ENCODE measurements at places on chromosomes 1 and 21.
A peak's percentile ranks its signal among the peaks of the same experiment; 100 is the strongest.

DNA sequence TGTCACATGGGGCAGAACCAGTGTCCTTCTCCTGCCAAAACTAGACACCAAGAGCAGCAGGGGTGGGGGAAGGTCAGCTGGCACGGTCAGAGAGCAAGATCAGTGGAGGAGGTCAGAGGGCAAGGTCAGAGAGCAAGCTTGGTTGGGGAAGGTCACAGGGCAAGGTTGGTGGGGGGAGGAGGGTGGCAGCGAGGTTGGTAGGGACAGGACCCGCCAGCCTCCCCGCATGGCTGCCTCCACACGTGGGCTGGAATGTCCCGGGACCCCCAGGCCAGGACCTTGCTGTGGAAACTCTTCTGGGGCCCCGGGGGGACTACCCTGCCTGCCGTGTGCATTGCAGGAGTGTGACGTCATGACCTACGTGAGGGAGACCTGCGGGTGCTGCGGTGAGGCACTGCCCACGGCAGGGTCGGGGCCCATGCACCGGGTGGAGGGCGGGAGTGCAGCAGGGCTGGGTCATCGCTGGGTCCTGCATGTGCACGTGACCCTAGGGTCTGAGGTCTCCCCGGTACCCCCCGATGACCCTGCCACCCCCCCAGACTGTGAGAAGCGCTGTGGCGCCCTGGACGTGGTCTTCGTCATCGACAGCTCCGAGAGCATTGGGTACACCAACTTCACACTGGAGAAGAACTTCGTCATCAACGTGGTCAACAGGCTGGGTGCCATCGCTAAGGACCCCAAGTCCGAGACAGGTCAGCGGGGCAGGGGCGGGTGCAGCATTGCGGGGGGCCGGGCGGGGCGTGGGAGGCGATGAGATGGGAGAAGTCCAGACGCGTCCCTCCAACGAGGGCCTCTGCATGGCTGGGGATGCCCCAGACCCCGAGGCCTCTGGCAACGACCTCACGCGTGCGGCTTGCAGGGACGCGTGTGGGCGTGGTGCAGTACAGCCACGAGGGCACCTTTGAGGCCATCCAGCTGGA lies 27.3 kb downstream of the COL6A2 start:
- no peaks in the 10 kb centered on the region for H3K4me1 ChIP-seq
- H3K27me3 ChIP-seq: no peaks in the 10 kb centered on the region
- no peaks in the 10 kb centered on the region for H3K36me3 ChIP-seq
- ATAC-seq: no peak

- H3K4me1 ChIP-seq: no peaks in the 10 kb centered on the region
- peaks cover 39% of the 10 kb centered on the region for H3K27me3 ChIP-seq
- H3K36me3 ChIP-seq: peaks cover 10% of the 10 kb centered on the region
- peak overlapping the region; percentile 81 for H3K4me3 ChIP-seq
- H3K27ac ChIP-seq: no peak overlapping the region
Observed at GRCh38 chr1:44406737-44407429, 1.8 kb downstream of the RNF220 start.

DNA sequence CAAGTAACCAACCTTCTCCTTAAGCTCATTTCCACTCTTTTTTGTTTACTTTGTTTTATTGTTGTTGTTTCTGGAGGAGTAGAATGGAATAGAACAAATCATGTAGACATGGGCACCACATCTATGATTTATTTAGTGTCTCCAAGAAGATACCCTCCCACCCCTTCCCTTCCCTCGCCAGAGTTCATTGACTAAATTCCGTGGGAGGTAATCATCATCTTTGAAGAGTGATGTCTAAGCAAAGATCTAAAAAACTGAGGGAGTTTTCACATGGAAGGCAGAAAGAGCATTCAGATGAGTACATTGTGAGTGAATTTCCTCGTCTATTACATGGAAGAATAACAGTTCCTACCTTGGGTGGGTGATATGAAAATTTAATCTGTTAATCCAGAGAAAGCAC lies 136.2 kb downstream of the SEC16B start:
- H3K36me3 ChIP-seq: no peaks in the 10 kb centered on the region
- H3K27me3 ChIP-seq: no peaks in the 10 kb centered on the region
- H3K4me3 ChIP-seq: no peak overlapping the region
- ATAC-seq: no peak
- no peak overlapping the region for H3K27ac ChIP-seq

DNA sequence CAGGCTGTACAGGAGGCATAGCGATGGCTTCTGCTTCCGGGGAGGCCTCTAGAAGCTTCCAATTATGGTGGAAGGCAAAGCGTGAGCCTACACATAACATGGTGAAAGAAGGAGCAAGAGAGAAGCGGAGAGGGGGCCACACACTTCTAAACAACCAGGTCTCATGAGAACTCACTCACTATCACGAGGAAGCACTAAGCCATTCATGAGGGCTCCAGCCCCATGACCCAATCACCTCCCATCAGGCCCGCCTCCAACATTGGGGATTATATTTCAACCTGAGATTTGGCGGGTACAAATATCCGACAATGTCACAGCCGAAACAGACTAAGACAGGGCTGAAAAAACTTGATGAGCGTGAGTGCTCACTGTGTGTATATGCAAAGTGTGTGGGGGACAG lies 89.3 kb upstream of the CNIH3 start:
- no peaks in the 10 kb centered on the region for H3K36me3 ChIP-seq
- no peak overlapping the region for H3K27ac ChIP-seq
- H3K27me3 ChIP-seq: no peaks in the 10 kb centered on the region
- H3K4me3 ChIP-seq: no peak overlapping the region

- H3K36me3 ChIP-seq: peaks cover 100% of the 10 kb centered on the region
- ATAC-seq: no peak
- no peak overlapping the region for H3K4me3 ChIP-seq
- H3K4me1 ChIP-seq: peaks cover 18% of the 10 kb centered on the region
Observed at GRCh38 chr1:33015216-33015615, 21.5 kb downstream of the AK2 start.
